ENCODE measurements at places on chromosomes 7 and 10. TPM values are rescaled to one million over a fixed set of nuclear protein-coding genes. Genes with fewer than 3 reads are reported as not detected.
A peak's percentile ranks its signal among the peaks of the same experiment; 100 is the strongest.

Gene RGR
- 0.23 TPM for total RNA-seq

Gene LIPN
- total RNA-seq = not detected

Gene GPNMB
- total RNA-seq = not detected

Gene PNLIP
- not detected for total RNA-seq

Gene SPDYE2B
- total RNA-seq = not detected

- DNase-seq = no peak
- H3K27ac ChIP-seq = no peak overlapping the region
- no peaks in the 10 kb centered on the region for H3K27me3 ChIP-seq
- no peak overlapping the region for H3K4me3 ChIP-seq
- H3K36me3 ChIP-seq = no peaks in the 10 kb centered on the region
These were observed 45.8 kb downstream of the RNLS start for GRCh38 chr10:88537322-88537721.

DNA sequence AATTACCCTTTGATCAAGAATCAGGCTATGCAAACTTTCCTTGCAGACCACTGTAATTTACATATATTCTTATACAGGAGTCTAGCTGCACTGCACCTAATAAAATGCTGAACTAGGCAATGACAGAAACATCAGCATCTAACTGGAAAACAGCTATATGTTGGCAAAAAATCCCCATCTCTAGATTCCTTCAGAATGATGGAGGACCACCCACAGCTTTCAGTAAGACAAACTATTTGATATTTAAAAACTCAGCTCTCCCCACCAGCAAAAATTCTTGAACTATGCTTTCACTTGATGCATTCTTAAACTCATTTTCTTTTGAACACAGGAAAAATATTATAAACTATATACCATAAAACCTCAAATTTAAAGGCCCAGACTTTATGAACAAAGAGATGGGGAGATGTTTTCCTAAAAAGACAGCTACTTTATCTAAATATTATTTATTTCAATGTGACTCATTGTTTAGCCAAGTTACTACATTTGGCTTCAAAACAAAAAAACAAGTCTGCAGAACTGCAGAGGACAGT lies 77.4 kb downstream of the SEMA3C start:
- H3K27ac ChIP-seq = peak overlapping the region; percentile 35
- H3K4me1 ChIP-seq = peaks cover 73% of the 10 kb centered on the region
- no peaks in the 10 kb centered on the region for H3K27me3 ChIP-seq

DNA sequence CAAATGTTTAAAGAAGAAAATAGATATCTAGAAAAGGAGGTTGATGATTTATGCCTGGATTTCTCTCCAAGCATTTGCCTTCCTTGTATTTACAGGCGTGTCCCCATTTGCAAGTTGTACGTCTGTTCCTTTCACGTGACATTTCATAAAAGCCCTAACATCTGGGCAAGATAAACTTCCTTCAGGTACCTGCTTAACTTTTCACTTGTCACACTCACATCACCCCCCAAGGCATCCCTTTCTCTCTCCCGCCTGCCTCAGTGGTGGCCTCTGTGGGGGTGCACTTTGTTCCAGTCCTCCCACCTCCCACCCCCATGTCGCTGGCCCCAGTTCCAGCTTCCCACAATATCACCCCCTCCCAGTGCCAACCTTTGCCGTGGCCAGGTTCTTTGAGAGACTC lies 6.7 kb downstream of the TWIST1 start:
- peaks cover 25% of the 10 kb centered on the region for H3K4me1 ChIP-seq
- H3K4me3 ChIP-seq = peak overlapping the region; percentile 60
- DNase-seq = no peak
- no peak overlapping the region for H3K27ac ChIP-seq

DNA sequence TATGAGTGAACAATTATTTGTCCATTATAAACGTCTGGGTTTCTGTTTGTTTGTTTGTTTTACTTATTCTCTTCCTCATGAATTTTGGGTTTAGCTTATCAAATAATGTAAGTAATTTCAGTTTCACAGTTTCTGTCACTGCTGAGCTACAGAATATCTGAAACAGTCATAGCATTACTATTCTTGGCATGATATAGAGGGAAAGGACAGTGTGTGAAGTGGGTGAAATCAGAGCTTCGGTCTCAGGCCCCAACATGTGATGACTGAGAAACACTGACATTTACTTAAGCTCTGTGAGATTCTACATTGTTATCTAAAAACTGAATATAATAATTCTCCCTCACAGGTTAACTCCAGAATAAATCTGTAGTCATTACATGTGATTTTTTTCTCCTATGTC lies 8.8 kb upstream of the OR6V1 start:
- no peak overlapping the region for H3K4me3 ChIP-seq
- DNase-seq = no peak
- no peak overlapping the region for H3K27ac ChIP-seq
- peaks cover 11% of the 10 kb centered on the region for H3K4me1 ChIP-seq
- H3K36me3 ChIP-seq = no peaks in the 10 kb centered on the region

- peak; percentile 70 for DNase-seq
- peaks cover 17% of the 10 kb centered on the region for H3K4me1 ChIP-seq
- peak overlapping the region; percentile 24 for H3K4me3 ChIP-seq
- H3K27me3 ChIP-seq = no peaks in the 10 kb centered on the region
These were observed 41.7 kb upstream of the LOXL4 start for GRCh38 chr10:98309366-98310355.
